Suppressor macrophage treated with lipopolysaccharide for 4 hours (primary cell): ENCODE measurements at places on chromosomes 12 and 14.

DNA sequence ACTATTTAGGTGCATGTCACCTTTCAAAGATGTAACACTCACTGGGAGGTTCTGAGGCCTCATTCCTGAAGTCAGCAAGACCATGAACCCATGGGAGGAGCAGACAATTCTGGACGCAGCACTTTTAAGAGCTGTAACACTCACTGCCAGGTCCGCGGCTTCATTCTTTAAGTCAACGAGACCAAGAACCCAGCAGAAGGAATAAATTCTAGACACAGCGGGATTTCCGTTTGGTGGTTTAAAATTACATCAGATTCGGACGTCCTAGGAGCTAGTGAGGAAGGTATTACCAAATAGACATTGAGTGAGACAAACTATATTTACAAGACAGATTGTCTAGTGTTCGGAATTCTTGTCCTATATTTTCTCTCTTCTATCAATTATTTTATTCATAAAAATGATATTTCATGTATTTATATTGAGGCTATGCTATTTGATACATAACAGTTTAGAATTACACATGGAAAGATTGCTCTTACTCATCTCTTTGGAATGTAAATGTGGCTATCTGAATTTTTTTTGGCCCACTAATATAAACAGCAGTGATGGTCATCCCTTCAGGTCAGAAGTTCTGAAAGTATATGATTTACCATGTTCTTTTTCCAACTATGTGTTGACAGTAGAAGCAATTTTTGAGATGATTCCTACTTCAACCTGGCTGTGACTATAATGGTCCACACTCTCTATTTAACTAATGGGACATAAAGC is 1973.0 kb upstream of the FLRT2 start:
- no peak for DNase-seq

DNA sequence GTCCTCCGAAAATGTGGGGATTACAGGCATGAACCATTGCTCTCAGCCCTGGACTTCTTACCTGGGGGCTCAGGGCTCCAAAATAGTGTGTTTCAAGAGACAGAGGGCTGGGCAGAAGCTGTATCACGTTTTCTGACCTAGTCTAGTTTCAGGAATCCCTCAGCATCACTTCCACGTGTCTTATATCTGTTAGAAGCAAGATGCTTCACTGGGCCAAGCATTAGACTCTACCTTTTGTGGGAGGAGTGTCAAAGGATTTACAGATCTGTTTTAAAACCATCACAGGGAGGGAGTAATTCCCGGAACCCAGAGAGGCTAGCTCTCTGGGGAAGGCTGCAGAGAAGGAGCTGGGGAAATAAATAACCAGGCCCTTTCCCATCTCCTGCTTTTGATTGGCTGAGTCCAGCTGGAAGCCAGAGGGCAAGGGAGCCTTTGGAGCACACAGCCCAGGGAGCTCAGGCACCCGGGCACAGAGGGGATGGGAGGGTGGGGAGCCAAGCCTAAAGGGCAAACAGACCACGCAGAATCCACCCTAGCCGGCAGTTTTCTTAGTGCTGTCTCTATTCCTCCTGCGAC is 33.3 kb upstream of the ALDH2 start:
- no peak for DNase-seq

DNA sequence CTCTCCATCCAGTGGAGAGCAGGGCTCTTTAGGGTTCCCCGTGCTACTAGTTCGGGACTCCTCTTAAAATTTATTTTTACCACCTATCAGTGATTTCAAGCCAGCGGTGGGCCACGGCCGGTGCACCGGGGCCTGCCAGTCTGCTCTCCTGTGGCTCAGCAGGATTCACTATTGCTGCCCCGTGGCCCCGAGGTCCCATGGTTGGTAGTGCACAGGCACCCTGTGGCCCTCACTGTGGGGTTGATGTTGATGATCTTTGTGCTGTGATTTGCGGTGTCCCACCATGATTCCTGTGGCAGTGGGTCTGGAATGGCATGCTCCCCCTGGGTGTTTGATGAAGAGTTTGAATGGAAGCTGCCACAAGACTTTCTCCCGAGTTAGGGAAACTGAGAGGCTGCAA is 12.6 kb upstream of the MEG3 start:
- no peak for DNase-seq

- DNase-seq: peak; percentile 28
These were observed 1.4 kb downstream of the JPH4 start for GRCh38 chr14:23577004-23577681.

GRCh38 chr14:25259470-25259869 is 209.5 kb upstream of the STXBP6 start:
- no peak for DNase-seq
